ENCODE measurements at places on chromosomes 1 and 21.

GRCh38 chr1:78703806-78704205 is 54.2 kb downstream of the IFI44 start:
- no peak for DNase-seq

GRCh38 chr21:16588433-16588860 is 858.7 kb downstream of the USP25 start:
- peak; percentile 87 for DNase-seq

DNA sequence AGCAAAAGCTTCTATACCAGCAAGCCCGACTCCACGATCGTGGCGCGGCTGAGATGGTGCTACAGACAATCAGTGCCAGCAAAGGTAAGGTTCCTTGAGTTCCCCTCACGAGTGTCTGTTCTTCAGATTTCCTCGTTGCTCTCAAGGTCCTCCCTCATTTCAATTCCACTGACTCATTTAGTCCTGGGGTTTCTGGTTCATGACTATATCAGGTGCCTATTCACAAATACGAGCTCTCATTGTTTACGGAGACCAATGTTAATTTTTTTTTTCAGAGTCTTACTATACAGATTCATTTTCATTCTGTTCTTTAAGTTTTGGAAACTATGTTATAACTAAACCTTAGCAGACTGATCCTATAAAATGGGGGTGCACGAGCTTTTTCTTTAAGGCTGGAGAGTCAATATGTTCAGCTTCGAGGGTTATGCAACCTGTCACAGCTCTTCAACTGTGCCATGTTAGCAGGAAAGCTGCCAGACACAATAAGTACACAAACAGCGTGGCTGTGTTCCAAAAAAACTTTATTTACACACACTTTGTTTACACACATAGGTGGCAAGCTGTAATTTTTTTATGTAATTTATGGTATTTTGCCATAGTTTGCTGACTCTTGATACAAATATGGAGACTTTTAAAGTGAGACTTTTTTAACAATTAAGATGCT is 134.3 kb downstream of the ZP4 start:
- DNase-seq: no peak

GRCh38 chr21:29613021-29613420 is 314.3 kb downstream of the BACH1 start:
- DNase-seq: no peak

GRCh38 chr1:23798662-23799142 is 1.9 kb downstream of the GALE start:
- DNase-seq: no peak

DNA sequence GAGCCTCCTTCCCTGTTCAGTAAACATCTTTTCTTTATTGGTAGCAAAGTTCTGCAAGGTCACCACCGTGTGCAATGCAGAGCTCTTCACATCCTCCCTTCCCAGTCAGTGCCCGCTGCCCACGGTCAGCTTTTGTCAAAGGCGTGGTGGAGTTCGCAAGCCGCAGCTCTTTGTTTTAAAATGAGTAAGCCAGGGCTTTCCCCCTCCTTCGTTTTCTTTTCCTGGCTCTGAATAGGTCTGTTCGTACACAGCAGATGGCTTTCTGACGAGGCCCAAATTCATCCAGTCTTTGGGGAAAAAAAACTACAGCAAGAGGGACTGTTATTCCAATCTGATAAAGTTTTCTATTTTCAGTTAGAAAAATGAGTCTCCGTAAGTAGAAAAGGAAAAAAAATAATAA is 153.2 kb downstream of the LRIG2 start:
- DNase-seq: no peak

DNA sequence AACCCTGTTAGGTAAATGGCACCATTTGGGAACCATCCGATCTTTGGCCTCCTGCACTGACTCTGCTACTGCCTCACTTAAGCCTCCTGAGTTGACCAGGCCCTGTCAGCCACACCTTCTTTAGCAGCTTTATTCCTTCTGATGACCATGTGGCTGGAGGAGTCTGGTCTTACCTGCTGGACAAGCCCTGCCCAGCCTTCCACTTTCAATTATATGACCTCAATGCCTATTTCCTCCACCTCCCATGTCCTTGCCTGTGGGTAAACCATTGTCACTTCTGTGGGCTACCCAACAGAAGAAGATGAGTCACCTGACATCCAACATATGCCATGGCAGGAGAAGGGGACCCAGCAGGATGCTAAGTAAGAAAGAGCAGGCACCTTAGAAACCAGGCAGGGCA is 393.8 kb downstream of the NTNG1 start:
- no peak for DNase-seq

- peak; percentile 62 for DNase-seq
Measured at GRCh38 chr1:27575840-27576331, 28.1 kb downstream of the AHDC1 start.

DNA sequence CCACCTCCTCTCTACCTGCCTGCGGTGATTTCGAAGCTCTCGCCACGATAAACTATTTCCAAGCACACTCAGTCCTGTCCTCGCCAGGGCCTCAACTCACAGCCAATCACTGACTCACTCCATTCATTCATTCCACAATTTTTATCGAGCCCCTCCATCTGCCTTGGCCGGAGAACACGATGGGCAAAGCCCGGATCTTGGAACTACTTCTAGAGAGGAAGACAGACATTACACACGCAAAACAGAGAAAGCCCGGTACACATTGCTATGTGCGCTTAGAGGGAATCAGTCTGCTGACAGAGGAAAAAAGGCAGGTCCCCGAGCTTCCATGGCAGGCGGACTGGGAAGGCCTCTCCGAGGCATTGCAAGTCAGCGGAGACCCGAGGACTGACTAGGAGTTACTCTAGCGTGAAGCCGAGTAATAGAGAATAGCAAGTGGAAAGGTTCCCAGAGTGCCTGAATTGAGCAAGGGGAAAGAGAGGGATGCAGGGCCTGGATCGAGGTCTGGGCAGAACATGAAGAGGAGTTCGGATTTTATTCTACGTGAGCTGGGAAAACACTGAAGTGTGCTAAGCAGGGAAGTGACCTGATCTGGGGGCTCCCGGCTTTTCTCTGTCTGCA is 54.2 kb upstream of the DNAJC6 start:
- no peak for DNase-seq

GRCh38 chr1:211564084-211564483 is 14.9 kb downstream of the SLC30A1 start:
- DNase-seq: no peak

DNA sequence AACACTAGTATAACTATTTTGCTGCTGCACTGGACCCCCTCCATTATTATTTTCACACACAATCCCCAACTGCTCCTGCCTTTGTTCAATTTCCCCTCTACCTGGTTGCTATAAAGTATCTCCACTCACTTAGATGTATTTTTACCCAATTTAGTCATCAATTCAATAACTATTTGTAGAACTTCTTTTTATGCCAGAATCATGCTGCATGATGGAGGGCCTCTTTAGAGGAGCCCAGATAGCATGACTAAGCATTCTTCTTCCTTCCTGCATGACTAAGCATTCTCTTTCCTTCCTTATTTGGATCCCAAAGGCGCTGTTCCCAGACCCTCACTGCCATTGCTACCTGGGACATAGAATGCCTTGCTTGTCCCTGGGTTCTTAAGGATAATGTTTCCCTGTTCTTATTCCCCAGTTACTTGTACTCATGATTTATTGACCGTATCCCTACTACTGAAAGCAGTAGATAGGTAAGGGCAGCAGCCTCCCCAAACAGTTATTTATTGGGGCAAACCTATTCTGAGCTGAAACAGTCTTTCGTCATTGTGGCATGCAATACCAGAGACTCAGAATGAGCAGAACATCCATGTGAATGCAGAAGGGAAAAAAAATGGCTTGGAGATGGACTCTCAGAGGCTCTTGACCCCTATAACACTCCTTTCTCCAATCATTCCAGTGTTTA is 89.3 kb upstream of the AKT3 start:
- no peak for DNase-seq

DNA sequence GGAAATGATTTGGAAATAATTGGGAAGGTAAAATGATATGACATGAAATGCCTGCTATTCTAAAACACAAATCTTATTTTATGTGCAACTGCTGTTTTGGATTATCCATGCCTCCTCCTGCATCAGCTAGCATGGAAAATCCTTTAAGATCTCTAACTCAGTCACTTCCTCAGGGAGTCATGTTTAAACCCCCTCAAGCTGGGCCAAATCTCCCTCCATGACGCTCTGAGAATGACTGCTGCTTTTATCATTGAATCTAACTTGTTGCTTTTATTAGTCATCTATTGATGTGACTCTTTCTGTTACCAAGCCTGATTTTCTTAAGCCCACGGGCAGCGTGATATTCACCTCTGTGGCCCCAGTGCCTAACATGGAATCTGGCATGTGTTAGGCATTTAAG is 324.8 kb downstream of the DISC1 start:
- DNase-seq: no peak

GRCh38 chr1:169877800-169878491 is 15.8 kb downstream of the SCYL3 start:
- no peak for DNase-seq

GRCh38 chr1:158286941-158287346 is 2.8 kb upstream of the CD1C start:
- no peak for DNase-seq

- no peak for DNase-seq
Measured at GRCh38 chr1:208100906-208101305, 143.3 kb downstream of the PLXNA2 start.

- DNase-seq: no peak
Measured at GRCh38 chr1:24952413-24952841, 22.4 kb upstream of the RUNX3 start.

DNA sequence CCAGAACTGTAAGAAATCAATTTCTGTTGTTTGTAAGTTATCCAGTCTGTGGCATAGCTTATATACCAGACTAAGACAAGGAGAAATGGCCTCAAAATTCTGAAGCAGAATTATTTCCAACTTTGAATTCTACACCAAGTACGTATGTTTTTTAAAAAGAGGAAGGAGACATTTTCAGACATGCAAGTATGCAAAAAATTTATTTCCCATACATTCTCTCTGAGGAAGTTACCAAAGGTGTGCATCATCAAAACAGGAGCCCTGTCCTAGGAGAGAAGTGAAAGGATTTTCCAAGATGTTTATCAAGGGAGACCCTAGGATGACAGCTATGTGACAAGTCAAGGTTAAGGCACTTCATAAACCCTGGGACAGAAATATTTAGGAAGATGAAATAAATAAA is 49.3 kb upstream of the RABGAP1L start:
- no peak for DNase-seq

GRCh38 chr1:38561725-38562124 is 297.8 kb downstream of the RRAGC start:
- no peak for DNase-seq

- DNase-seq: no peak
Measured at GRCh38 chr1:229993894-229994293, 73.1 kb upstream of the GALNT2 start.

DNA sequence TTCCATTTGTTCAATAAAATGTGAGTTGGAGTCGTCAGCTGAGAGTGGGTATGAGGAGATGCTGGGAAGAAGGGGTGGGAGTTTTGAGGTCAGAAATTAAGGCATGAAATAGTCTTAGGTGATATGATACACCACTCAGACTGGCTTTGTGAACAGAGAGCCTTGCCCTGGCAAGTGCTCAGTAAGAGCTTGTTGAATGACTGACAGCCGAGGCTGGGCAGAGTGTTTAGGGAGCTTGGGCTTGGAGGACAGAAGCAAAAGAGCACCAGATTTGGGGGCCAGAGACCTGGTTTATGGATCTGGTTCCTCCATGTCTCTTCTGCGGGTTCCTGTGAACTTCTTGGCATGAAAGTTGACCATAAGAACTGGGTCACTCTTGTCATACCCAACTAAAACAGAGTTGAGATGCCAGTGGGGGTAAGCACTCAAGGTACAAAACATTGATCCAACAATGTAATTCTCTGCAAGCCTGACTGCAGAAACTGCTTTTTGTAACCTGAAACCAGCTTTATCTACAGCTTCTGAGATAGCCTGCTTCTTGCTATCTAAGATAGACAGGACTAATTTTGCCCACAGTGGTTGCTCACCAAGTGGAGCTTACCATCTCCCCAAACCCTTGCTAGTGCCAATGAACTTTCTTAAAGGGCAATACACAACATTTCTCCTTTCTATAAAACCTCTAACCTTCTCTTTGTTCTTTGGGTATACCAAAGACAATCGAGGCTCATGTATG is 126.4 kb downstream of the TENT5C start:
- no peak for DNase-seq

GRCh38 chr21:37873655-37874054 is 42.6 kb downstream of the KCNJ6 start:
- DNase-seq: no peak

- DNase-seq: no peak
Measured at GRCh38 chr1:193115629-193116227, 6.1 kb upstream of the CDC73 start.

DNA sequence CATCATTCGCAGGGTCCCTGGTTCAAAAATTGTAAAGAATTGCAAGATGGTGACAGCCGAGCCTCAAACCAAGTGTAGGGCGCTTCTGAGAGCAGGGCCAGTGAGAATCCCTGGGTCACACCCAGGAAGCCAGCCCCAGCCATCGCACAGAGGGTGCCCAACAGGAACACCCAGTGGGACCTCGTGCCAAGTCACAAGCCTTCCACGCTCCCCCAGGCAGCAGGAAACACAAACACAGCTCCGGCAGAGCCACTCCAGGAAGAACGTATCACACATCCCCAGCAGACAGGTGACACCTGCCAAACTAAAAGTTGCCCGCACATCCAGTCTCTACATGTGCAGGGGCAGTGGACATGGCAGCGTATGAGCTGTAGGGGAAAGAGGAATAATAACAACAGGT is 20.2 kb downstream of the DHRS3 start:
- DNase-seq: no peak

DNA sequence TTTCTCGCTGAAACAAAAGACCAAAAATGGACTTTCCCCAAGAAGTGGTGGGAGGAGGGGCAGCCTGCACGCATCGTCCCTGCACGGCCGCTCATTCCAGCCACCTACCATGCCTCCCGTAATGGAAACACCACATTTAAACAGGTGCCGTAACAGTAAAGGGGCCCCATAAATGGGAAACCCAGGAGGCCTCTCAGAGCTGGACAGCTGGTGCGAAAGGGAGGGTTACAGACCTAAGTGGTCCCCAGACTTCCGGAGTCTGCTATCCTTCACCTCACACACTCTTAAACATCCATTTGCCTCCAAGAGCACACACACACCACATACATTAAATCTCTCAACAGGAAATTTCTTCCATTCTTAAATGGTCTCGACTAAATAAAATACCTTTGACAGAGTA is 120.7 kb upstream of the SOD1 start:
- DNase-seq: no peak

DNA sequence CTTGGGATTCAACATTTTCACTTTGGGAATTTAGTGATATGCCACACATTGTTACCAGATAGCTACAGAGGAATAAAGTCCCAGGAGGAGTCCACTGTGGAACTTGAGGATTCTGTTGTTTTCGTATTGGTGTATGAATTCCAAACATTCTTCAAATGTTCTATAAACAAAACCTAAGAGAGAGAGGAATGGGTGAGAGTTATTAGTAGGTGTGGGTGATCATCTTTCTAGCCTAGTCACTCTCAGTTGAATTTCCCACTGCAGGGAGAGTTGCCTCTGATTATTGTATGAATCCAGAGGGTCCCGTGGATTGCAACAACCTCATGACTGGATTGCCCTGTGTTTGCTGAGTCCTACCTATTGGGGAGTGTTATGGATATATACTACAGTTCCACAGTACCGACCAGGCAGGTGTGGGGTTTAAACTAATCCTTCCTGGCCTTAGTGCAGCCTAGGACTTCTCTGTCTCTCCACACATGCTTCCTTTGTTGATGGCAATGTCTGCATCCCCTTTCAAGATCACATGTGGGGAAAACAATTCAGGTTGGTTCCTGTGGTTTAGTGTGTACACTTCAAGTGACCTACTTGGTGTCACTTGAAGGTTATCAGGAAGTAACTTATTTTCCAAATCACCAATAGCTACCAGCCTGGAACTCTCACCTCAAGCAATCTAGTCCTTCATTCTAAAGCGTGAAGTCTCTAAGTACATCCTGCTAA is 91.8 kb downstream of the ADCY10 start:
- no peak for DNase-seq

All from caudate nucleus (tissue), 63 donors.